ENCODE measurements at places on chromosomes 6 and 20.

- DNase-seq = no peak
These were observed 191.6 kb upstream of the SUPT3H start for GRCh38 chr6:45569210-45569945.

- DNase-seq = no peak
These were observed 22.6 kb downstream of the B4GALT5 start for GRCh38 chr20:49690899-49691620.

GRCh38 chr6:158619922-158620801 is 24.4 kb downstream of the DYNLT1 start:
- DNase-seq = no peak

- DNase-seq = no peak
These were observed 42.0 kb upstream of the IRF4 start for GRCh38 chr6:349491-349921.

DNA sequence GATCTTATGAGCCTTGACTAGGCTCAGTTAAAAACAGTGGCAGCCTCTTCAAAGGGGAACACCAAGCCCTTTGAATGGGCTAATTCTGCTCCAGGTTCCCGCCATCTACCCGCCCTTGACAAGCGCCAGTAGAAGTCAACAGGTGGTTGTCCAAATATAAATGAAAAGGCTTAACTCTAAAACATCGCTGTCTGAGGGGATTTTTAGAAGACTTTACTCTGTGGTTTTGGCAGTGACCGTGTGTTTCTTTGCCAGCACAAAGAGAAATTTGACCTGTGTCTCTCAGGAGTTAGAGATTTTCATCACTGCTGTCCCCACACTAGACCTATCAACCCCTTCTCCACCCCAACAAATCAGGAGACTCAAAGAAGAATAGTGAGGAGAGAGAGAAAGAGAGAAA is 19.8 kb upstream of the SIM1 start:
- DNase-seq = no peak

DNA sequence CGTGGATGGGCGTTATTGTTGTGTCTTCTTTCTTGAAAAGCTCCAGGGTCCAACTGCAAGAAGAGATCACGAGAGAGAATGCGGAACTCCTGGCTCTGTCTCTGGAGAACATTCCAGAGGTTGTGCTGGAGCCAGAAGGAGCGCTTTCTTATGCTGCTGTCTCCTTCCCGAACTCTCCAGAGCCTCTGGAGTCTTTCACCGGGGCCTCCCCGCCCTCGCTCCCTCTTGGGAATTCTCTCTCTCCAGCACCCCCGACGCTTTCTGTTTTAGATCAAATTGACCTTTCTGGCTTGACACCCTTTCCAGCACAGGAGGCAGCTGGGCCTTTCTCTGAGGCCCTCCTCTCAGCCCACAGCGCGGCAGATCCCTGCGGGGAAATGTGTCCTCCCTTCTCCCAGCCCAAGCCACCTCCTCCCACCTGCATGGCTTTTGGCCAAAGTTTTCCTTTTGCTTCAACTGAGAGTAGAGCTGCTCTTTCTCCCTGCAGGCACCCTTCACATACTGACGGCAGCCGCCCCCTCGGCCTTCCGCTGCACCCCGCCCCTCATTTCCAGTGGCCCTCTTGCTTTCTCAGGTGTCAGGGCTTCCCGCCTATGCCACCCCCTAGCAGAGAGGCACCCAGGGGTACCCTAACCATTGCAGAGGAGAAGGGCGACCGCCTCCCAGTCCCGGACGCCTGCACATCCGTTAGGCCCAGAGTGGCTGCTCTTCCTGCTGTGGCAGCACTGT is 6.6 kb upstream of the CCR6 start:
- no peak for DNase-seq

GRCh38 chr20:37200926-37201826 is 21.8 kb upstream of the MROH8 start:
- DNase-seq = no peak

- DNase-seq = no peak
These were observed 69.5 kb downstream of the SLX4IP start for GRCh38 chr20:10504608-10504993.

DNA sequence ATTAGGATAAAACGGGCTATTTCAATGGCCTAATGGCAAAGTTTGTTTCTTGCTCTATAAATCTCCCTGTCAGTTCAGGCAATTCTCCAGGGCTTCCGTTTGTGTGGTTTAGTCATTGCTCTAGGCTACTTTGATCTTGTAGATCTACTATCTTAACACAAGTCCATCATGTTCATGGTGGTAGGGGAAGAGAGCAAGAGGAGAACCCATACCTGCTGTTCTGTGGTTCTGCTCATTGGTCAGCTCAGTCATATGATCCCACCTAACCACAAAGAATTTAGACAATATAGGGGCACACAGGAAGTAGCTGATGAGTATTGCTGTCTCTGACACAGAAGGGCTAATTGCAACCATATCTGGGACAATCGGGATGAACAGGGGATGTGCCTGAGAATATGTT is 4.9 kb upstream of the DEK start:
- peak; percentile 32 for DNase-seq

- no peak for DNase-seq
These were observed 142.6 kb downstream of the ARHGAP18 start for GRCh38 chr6:129567374-129567773.

- DNase-seq = no peak
These were observed 10.7 kb upstream of the ULBP3 start for GRCh38 chr6:150079604-150080003.

- no peak for DNase-seq
These were observed 81.6 kb upstream of the OPRM1 start for GRCh38 chr6:153957394-153957793.

GRCh38 chr6:154468760-154469159 is 41.7 kb downstream of the CNKSR3 start:
- no peak for DNase-seq

- peak; percentile 29 for DNase-seq
These were observed 39.2 kb upstream of the RNF8 start for GRCh38 chr6:37314487-37315156.

DNA sequence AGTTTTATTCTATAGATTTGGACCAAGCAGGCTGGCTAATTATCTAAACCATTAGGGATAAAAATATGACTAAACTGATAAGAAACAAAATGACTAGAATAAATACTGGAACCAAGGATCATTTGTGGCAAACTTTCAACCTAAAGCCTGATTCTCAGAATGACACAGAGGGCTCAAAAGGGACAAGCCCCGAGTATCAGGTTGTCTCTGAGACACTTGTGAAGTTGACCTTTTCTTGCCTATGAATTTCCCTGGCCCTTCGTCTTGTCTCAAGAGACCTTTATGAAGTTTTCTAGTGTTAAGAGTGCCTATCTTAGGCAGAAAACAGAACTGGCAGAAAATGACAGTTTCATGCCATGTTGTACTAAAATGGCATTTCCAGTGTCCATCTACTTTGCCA is 68.3 kb downstream of the IMPG1 start:
- DNase-seq = no peak

- no peak for DNase-seq
These were observed 97.7 kb downstream of the TMEM242 start for GRCh38 chr6:157225575-157225995.

DNA sequence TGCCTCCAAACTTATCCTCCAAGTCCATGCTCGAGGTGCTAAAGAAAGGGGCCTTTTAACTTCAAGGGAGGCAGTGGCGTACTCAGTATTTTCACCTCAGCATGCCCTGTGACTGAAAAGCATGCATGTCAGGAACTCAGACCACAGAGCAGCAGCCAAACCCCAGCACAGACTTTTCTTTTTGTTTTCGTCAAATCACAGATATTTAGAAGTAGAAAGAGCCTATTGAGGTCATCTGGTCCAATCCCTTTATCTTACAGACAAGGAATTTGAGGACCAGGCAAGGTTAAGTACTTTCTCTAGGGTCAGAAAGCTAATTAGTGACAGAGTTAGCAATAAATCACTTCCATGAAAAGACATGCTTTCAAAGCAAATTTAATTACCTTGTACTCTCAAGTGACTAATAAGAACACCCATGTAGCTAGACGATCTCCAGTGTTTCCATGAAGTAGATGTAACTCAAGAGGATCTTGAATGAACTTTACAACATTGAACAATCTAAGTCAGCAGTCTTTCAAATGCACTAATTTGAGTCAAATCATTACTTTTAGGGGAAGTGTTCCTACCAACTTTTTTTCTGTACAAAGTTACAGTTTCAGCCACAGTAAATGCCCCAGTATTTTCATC is 35.9 kb downstream of the MOXD1 start:
- DNase-seq = no peak

DNA sequence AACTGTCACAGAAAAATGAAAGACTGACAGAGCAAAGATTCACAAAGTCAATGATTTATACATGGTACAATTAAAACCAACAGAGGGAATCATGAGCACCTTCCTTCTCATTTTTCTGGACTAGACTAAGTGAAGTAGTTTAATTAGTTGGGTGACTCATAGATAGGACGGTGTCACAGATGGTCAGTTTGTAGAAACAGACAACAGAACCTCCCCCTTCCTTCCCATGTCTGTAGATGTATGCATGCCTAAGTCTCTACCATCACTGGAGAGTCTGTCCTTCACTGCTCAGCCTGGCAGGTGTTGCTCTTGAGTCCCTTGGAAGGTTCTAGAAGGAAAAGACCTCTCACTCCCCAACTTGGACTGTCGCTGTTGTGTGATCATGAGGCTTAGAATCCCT is 75.4 kb upstream of the EEF1E1 start:
- DNase-seq = no peak

- no peak for DNase-seq
These were observed 37.0 kb downstream of the SHLD1 start for GRCh38 chr20:5786930-5787795.

DNA sequence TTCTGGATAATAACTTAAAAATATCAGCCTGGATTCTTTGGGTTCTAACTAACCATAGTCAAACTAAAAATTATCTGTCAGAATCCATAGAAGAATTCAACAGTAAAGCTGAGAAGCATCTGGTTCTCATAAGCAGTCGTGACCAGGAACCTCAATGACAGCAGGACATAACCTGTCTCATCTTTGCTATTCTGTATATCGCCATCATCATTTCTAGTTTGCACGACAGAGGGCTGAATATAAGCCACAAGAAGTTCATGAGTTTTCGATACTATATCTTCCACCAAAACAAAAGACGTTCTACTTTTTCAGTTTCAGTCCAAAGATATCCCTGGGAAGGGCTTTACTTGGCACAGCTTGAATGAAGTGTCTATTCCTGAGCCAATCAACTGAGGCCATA is 42.7 kb downstream of the RFPL4B start:
- no peak for DNase-seq

DNA sequence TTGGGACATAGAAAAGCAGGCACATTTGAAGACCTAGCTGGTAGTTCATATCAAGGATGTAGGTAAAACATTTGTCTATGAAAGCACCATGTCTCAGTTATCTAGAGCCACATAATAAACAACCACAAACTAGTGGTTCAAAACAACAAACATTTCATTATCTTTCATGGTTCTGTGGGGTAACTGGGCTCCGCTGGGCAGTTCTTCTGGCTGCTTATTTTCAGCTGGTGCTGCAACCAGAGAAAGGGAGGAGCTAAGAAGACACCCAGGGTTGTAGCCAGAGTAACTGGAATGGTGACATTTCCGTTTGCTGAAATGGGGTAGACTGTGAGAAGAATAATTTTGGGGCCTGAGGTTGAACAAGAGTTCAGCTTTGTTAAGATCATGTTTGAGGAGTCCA is 145.7 kb upstream of the SULF2 start:
- DNase-seq = no peak

- DNase-seq = no peak
These were observed 32.6 kb upstream of the NRSN1 start for GRCh38 chr6:24093381-24093780.

DNA sequence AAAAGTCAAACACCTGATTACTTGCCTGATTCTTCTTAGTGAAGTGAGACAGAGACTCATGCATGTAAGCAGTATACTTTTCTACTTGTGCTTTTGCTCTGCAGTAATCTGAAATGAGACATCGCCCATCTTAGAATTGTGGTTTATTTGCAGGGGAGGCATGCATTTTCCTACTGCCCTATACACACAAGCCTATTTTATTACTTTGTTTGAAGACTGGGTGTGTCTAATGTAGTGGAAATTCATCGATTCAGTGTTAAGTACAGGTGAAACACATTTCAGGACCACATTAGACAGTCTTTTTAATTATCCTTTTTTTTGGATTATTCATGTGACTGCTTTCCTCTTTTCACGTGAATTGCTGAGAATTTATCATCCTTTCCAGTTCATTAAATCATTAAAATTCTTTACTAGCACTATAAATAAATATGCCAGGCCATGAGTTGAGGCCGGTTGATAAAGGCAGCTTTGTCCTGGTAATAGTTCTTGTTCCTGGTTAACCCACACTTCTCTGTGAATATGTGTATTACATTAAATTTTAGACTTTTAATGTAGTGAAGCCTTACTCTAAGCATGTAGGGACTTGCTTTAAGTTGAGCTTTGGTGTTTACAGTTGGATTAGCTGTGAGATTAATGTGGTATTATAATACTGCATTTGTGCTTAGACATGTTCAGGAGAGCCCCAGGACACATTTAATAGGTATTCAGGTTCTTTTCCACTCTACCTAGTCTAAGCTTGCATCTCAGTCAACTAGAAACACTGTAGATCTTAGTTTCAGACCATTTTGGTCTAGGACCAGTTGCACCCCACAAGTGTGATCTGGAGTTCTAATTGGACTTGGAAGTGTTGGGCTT is 10.8 kb upstream of the BTBD3 start:
- no peak for DNase-seq

- DNase-seq = no peak
These were observed 48.2 kb upstream of the FOXP4 start for GRCh38 chr6:41497994-41498393.

DNA sequence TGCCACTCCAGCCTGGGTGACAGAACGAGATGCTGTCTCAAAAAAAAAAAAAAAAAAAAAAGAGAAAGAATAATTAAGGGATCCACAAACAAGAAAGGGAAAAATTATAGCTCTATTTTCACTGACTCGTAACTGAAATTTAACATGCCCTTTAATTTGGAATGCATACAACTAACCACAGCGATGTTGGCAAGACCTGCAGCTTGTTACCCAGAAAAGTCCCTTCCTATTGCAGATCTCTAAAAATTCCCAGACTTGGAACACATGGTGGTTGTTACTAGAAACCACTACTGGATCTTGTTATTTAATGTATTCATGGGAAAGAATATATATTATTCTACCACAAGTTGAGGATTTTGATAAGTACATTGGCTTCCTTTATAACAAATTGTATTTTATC is 27.8 kb upstream of the SMIM28 start:
- no peak for DNase-seq

DNA sequence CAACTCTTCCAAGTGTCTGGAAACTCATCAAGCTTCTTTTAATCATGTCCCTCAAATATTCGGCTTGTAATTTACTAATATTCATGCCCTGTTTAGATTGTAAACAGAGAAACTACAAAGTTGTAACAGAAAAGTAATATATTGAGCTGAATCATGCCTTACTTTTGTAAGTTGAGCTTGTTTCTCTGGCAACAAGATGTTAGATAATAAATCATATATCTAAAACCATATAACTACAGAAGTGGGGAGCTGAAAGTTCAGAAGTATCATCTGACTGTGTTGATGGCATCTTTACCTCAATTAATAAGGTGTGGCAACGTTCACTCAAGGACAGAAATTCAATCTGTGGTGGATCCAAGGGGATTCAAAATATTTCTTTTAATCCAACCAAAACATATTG is 263.9 kb downstream of the PLCB1 start:
- DNase-seq = no peak
